ENCODE measurements at places on chromosomes 2 and 18.

DNA sequence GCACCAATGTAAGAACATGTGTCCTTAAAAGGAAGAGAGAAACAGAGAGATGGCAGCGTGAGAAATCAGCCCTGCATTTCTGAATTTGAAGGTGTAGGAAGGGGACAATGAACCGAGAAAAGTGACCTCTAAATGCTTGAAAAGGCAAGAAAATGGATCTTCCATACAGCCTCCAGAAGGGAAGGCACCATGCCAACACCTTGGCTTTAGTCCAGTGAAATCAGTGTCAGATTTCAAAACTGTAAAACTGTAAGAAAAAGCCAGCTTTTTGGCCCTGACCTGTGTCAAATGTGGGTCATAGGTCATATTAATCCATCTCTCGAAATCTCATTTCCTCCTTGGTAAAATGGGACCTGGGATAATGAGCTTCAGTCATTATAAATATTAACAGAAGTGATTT, 762.3 kb downstream of the DCDC2C start:
- no peak overlapping the region for H3K4me3 ChIP-seq
- no peak overlapping the region for H3K27ac ChIP-seq
- no peak for DNase-seq
- no peaks in the 10 kb centered on the region for H3K36me3 ChIP-seq

GRCh38 chr2:149828520-149829210, 241.1 kb upstream of the MMADHC start:
- DNase-seq = no peak
- H3K27me3 ChIP-seq = no peaks in the 10 kb centered on the region
- no peaks in the 10 kb centered on the region for H3K4me1 ChIP-seq

- no peaks in the 10 kb centered on the region for H3K27me3 ChIP-seq
- no peaks in the 10 kb centered on the region for H3K4me1 ChIP-seq
- no peaks in the 10 kb centered on the region for H3K36me3 ChIP-seq
- no peak overlapping the region for H3K4me3 ChIP-seq
- no peak overlapping the region for H3K27ac ChIP-seq
- no peak for DNase-seq
Measured at GRCh38 chr2:122531290-122532071, 776.0 kb downstream of the TSN start.

GRCh38 chr2:7145707-7146106, 228.5 kb downstream of the RNF144A start:
- H3K27me3 ChIP-seq = no peaks in the 10 kb centered on the region
- no peaks in the 10 kb centered on the region for H3K4me1 ChIP-seq
- H3K36me3 ChIP-seq = no peaks in the 10 kb centered on the region
- H3K4me3 ChIP-seq = no peak overlapping the region

DNA sequence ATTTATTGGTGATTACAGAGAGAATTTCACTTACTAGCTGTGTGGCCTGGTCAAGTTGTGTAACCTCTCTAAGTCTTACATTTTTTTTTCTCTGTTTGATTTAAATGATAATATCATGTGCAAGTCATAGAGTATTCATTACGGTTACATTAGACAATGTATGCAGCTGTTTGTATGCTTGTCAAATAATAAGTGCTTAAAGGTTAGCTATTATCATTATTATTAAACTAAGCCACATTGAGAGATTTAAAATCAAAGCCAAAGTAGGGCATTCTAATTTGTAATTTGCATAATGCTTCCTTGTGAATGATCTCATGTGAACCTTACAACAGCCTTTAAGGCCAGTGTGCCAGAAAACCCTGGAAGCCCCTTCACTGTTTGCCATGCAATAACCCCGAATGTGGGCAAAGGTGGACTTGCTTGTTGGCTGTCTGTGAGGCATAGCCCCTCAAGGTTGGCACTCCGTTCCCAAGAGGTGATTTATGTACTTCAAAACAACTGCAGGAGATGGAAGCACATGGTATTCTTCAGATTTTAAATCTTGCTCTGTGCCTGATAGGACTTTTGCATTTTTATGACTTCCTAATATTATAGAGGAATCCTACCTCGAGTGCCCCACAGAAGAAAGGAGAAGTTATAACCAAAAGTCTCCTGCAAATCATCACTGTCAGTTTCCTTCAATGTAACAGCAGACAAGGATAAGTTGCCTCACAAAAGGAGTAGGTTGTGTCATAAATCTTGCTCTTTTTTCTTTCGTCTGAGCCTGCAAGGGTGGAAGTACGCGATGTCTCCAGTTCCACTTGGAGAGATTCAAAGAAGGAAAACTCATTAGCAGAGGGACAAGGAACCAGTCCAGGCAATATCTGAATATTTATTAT, 272.0 kb downstream of the TGIF1 start:
- H3K27me3 ChIP-seq = peaks cover 14% of the 10 kb centered on the region
- no peak for DNase-seq
- H3K4me1 ChIP-seq = no peaks in the 10 kb centered on the region

GRCh38 chr2:186683341-186683740, 10.5 kb upstream of the FAM171B start:
- H3K4me1 ChIP-seq = no peaks in the 10 kb centered on the region
- no peak overlapping the region for H3K4me3 ChIP-seq
- DNase-seq = no peak
- peaks cover 4% of the 10 kb centered on the region for H3K36me3 ChIP-seq
- no peak overlapping the region for H3K27ac ChIP-seq

GRCh38 chr2:28681158-28681571, 70.5 kb upstream of the PPP1CB start:
- peak overlapping the region; percentile 39 for H3K4me3 ChIP-seq
- H3K27ac ChIP-seq = peak overlapping the region; percentile 95
- DNase-seq = peak; percentile 45

DNA sequence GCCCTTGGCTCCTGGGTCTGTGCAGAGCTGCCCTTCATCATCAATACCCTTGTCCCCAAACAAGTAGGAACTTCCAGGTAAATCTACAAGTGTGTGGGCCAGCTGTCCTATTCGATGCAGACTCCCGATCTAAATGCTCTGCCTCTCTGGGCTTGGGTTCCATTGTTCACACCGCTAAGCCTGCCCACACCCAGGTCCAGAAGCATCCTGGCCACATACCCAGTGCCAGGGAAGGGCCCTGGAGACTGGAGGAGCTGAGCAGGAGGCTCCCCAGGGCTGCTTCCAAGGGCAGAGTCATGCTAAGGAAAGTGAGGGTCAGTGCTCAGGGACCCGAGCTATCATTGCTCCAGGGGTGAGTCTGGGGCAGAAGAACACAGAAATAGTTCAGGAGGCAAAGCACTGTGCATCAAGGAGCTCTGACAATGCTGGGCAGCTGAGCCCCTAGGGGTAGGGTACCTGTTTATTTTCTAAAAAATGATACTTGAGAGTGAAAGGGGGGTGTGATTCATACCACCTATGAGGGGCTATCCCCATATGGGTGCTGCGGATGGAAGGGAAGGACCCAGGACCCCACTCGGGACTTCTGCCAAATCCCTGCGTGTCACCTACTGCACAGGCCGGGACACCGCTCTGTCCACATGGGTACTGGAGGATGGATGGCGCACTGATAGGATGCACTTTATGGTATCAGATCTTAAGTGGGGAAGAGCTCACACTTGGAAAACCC, 25.8 kb upstream of the TWIST2 start:
- no peak overlapping the region for H3K27ac ChIP-seq
- H3K36me3 ChIP-seq = no peaks in the 10 kb centered on the region
- no peak for DNase-seq
- peaks cover 8% of the 10 kb centered on the region for H3K27me3 ChIP-seq

- no peaks in the 10 kb centered on the region for H3K36me3 ChIP-seq
- no peak for DNase-seq
- H3K4me3 ChIP-seq = no peak overlapping the region
Measured at GRCh38 chr18:57219964-57220363, 73.1 kb downstream of the BOD1L2 start.

- no peak for DNase-seq
- no peak overlapping the region for H3K27ac ChIP-seq
- no peak overlapping the region for H3K4me3 ChIP-seq
- peaks cover 6% of the 10 kb centered on the region for H3K36me3 ChIP-seq
Measured at GRCh38 chr2:105385731-105386540, 12.9 kb downstream of the FHL2 start.

DNA sequence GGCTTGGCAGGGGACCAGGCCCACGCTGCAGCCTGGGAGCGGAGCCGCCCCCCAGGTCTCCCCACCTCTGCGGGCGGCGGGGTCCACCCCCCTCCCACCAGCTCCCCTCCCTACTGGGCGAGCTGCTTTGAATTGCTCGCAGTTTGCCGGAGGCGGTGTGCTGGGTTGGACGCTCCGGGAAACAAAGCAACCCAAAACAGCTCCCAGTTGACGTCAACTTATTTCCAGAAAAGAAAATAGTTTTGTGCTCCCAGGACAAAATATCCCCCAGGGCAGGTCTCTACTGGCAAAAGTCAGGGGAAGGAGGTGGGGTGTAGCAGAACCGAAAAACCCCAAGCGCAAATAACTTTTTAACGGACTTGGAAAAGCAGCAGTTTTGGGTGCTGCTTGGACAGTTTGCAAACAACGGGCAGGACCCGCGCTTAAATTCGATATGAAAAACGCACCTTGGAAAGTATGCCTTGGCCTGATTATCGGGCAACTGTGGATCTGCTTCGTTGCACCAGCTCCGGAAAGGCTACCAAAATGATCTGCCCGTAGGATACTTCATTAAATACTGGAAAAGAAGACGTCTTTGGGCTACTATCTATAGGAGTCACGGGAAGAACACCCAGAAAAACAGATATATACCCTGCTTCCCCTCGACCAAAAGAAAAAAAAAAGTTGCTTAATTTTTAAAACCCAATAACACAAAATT, 2.8 kb upstream of the KCTD1 start:
- peaks cover 48% of the 10 kb centered on the region for H3K27me3 ChIP-seq
- no peak for DNase-seq
- no peak overlapping the region for H3K4me3 ChIP-seq
- H3K36me3 ChIP-seq = peaks cover 11% of the 10 kb centered on the region

DNA sequence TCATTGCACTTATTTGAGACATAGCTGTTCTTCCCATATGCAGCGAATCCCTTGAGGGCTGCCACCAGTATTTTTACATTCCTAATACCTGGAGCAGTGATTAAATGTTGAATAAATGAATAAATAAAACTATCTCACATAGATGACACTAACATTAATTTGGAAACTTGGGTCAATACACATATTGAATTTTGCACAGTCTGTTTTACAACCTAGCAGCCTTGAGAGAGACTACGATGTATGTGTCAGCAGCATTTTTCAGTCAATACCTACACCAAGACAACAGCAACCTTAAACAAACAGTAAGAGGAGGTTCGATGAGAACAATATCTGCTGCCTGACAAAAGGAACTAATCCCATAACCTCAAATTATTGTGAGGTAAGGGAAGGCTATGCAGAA, 53.4 kb downstream of the NBAS start:
- no peak overlapping the region for H3K27ac ChIP-seq
- H3K27me3 ChIP-seq = no peaks in the 10 kb centered on the region

GRCh38 chr2:83191316-83191715, 1267.8 kb downstream of the SUCLG1 start:
- no peak for DNase-seq
- H3K27me3 ChIP-seq = no peaks in the 10 kb centered on the region
- no peaks in the 10 kb centered on the region for H3K36me3 ChIP-seq
- no peaks in the 10 kb centered on the region for H3K4me1 ChIP-seq
- H3K27ac ChIP-seq = no peak overlapping the region
- no peak overlapping the region for H3K4me3 ChIP-seq

DNA sequence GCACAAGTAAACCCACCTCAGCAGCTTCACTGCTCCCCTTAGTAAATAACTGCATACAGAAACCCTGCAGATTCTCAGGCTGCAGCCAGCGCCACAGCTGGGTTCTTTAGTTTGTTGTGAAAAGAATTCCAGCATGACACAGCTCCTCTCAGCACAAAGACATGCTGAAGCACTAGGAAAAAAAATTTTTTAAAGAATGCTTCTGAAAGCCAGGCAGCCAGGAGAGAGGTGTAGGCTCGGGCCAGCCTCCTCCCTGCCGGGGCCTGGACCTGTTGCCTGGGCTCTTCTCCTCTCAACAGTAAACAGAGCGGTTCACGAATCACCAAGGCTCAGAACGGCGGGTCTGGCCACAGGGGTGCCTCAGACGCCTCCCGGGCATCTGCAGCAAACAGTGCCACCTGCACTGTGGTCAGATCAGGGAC, 95.7 kb upstream of the POU3F3 start:
- H3K4me3 ChIP-seq = no peak overlapping the region
- H3K36me3 ChIP-seq = no peaks in the 10 kb centered on the region
- H3K27me3 ChIP-seq = no peaks in the 10 kb centered on the region
- no peaks in the 10 kb centered on the region for H3K4me1 ChIP-seq
- no peak overlapping the region for H3K27ac ChIP-seq

GRCh38 chr18:12038082-12038638, 55.5 kb upstream of the ANKRD62 start:
- peaks cover 4% of the 10 kb centered on the region for H3K27me3 ChIP-seq
- no peak for DNase-seq
- H3K27ac ChIP-seq = no peak overlapping the region
- H3K4me1 ChIP-seq = peaks cover 27% of the 10 kb centered on the region
- peak overlapping the region; percentile 49 for H3K4me3 ChIP-seq
- H3K36me3 ChIP-seq = no peaks in the 10 kb centered on the region

DNA sequence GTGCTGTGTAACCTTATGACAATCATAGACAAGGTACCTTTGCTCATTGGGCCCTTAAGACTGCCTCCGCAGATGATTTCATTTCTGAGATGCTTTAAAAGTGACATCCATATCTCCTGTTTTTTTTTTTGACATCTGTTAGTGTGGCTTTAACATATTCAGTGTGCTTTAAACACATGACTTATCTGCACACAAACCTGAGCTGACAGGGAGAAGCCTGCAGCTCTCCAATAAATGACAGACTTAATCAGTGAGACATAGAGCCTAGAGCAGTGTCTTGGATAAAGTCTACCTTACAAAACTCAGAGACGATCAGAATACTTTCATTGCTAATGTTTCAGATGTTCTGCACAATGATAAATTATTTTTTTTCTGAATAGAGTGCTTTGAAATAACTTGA, 130.7 kb downstream of the UBE2E3 start:
- no peaks in the 10 kb centered on the region for H3K27me3 ChIP-seq
- no peak for DNase-seq
- peaks cover 27% of the 10 kb centered on the region for H3K36me3 ChIP-seq
- H3K4me3 ChIP-seq = no peak overlapping the region

DNA sequence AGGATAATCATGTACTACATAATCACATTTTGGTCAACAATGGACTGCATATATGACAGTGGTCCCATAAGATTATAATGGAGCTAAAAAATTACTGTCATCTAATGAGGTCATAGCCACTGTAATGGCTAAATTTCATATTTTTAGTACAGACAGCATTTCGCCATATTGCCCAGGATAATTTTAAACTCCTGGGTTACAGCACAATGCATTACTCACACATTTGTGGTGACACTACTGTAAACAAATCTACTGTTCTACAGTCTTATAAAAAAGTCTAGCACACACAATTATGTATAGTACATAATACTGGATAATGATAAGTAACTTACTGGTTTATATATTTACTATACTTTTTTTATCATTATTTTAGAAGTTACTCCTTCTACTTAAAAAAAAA, 12.8 kb downstream of the EIF2AK2 start:
- no peak overlapping the region for H3K4me3 ChIP-seq
- H3K27ac ChIP-seq = no peak overlapping the region
- peaks cover 60% of the 10 kb centered on the region for H3K36me3 ChIP-seq
- no peak for DNase-seq

Data from activated T-helper 2 cell treated with anti-CD3 and anti-CD28 coated beads, Interferon-gamma antibody, Interleukin-2, Interleukin-4, amounts not matched to agents 10 μg/mL and 5 μg/mL and 100 μg/mL, durations not matched to agents 14 hours and 24 hours and 36 hours (primary cell).